ENCODE measurements at places on chromosomes 3 and 15.

DNA sequence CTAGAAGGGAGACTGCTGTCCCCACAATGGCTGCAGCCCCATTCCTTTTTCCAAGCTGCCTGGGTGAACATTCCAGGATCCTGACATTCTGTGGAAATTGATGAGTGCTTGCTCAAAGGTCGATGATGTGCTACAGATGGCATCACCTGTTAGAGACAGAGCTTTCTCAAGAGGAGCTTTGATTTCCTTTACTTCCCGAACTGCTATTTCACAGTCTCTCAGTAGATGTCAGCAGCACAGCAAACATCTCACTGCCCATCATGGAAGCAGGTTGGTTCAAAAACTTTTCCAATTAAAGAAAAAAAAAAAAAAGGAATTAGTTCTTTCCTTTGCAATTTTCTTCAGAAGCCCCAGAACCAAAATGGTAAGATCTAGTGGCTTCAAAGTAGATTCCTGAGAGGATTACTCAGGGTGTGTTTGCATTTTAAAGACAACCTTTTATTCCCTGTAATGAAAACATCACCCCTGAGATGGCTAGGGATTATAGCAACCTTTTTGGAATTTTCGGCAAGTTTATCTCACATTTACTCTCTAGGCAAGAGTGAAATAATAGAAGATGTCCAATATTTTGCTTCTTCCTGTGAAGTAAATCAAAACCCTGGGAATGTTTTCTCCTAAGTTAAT is 44.8 kb downstream of the POLR2M start:
- no peak for DNase-seq

DNA sequence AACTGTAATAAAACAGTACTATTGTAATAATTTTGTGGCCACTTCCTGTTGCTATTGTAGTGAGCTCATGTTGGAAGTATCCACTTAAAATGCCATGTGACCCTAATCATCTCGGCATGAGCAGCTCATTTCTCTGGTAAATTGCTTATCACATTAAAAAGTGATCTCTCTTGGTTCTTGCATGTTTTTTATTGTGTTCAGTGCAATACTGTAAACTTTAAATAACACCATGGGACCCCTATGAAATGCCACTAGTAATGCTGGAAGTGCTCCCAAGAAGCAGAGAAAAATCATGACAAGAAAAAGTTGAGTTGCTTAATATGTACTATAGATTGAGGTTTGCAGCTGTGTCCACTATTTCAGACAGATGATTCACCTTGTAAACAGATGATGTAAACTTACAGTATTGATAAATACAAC is 45.6 kb downstream of the NMD3 start:
- no peak for DNase-seq

DNA sequence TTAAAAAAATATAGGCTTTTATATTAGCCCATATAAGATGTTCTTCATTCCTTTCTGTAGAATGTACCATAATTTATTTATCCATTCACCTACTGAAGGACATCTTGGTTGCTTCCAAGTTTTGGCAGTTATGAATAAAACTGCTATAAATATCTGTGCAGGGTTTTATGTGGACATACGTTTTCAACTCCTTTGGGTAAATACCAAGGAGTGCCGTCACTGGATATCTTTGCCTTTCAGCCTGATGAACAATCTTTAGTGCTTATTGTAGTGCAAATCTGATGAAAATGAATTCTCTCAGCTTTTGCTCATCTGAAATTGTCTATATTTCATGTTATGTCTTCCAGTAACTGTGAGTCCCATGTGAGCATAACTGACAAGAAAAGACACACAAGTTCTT is 26.6 kb upstream of the BLM start:
- no peak for DNase-seq

DNA sequence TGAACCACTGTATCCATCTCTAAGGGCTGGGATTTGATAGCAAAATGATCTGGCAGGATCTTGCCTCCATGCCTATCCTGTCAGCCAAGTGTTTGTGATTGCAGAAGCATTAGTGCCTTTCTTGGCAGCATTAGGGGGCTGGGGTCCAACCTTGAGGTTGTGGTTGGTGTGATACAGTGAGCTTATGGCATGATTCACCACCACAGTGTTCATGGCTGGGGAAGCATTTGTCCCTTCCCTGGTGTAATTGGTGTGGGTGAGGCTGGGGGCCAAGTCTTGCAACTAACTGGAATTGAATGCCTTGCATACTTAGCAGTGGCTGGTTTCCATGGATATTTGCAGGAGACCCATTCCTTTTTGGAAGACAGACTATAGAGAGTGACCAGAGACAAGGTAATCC is 271.0 kb upstream of the TBL1XR1 start:
- no peak for DNase-seq
